ENCODE measurements at places on chromosomes 3 and 15. TPM values are rescaled to one million over a fixed set of nuclear protein-coding genes. Genes with fewer than 3 reads are reported as not detected.
A peak's percentile ranks its signal among the peaks of the same experiment; 100 is the strongest.

DNA sequence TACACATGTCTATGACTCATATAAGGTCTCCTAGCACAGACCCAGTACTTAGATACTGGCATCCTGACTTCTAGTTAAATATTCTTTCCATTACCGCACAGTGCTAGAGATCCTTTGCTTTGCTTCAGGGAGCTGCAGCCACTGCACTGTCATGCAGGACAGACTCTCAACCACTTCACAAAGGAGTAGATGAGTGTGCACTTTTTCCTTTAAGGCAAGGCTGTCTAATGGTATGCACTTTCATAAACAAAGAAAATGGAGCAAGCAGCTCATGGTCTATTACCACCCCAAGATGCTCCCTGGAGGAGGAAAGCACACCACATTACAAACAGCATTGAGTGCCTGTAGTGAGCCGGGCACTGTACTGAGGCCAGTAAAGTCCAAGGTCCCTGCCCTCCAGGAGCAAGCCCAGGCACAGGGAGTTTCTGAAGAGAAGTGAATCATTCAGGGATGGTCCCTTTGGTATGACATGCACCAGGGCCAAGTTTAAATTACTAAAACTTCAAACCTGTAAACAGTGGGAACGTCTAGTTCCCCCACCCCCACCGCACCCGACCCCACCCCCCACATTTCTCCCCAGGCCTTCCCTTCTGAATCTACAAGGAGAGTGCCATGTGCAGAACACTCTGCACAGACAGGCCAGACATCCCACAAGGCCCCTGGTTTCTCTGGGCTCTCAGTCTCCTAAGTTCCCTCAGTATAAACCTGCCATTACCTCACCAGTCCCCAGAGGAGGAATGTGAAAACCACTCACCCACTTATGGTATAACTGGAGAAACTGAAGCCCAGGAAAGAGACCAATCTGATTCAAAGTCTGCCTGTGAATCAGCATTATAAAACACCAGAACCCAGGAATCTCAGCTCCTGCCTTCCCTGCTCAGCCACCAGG, 107.8 kb upstream of the BCL6 start:
- DNase-seq, result no peak

DNA sequence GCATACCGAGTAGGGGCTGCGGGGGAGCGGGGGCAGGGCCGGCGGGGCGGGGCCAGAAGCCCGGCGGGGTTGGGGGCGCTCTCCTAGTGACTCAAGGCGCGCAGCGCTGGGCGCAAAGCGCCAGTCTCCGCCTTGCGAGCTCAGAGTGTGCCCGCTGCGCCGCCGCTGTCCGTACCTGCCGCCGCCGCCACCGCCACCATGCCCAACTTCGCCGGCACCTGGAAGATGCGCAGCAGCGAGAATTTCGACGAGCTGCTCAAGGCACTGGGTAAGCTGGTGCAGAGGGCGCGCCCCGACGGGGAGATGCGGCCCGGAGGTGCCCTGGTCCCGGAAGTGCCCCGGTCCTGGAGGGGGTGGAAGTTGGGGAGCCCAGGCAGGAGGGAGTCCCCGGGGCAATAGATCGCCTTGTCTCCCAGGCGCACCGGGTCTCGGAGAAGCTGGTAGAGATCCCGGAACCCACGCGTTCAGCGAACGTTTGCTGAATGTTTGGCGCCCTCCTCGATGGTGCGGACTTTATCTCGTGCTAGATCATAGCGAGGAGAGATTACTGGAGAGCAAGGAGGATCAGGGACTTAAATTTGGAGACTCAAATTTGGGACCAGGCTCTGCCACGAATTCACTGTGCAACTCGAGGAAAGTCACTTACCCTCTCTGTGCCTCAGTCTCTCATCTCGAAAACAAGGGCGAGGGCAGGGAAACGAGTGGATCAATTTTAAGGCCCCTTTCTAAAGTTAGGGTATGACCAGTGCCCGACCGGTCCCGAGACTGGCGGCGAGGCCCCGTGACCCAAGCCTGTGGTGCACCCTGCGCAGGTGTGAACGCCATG, at the start of gene CRABP1:
TSS of gene CRABP1 (plus strand) at position 123 of the 826 bp plus-strand sequence. CDS start at position 199, 76 bp downstream.
- DNase-seq, result no peak

DNA sequence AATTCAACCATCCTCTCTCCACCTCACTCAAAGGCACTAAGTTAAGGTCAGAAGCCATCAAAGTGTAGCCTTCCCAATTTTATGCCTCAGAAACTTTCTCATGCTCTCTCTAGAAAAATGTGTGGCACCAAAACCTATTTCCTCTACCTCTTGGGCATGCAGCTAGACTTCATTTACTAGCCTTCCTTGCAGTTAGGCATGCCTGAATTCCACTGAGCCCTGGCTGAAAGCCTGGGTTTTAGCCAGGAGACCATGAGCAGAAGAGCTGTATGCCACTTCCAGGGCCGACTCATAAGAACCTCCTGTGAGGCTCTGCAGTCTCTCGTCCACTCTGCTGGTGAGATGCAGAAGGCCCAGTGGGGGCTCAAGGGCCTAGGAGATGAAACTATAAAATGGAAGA, 145.0 kb downstream of the MYLK start:
- DNase-seq, result no peak

- DNase-seq, result no peak
These were observed 32.5 kb downstream of the IL17RD start for GRCh38 chr3:57132674-57133073.

GRCh38 chr3:170338690-170339340, 18.7 kb upstream of the SKIL start:
- DNase-seq, result no peak

GRCh38 chr3:99882436-99883137, 64.9 kb downstream of the CMSS1 start:
- no peak for DNase-seq

DNA sequence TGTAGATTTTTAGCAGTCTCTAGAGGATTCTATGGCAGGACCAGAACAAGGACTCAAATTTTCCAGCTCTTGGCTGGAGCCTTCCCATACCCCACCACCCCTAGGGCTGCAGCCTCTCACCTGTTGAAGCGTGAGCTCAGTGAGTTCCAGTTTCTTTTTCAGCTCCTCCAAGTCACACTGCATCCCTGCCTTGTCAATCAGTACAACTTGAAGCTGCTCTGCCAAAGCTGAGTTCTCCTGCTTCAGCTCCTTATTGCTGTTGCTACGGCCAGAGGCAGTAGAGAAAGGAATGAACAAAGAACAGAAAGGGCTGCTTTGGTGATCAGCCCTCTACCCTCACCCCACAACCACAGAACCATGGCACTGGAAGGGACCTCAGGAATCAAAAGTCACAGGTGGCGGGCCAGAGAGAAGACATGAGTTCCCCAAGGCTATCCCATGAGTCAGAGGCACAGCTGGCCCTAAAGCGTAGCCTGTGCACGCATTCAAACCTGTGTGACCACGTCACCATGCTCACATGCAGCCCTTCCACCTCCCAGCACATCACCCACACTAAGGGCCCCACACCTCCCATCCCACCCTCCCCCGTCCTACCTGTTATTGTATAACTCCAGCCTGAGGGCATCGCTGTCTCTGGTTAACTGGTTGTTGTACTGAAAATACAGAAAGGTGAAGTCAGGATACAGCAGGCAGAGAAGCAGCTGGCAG, 83.3 kb upstream of the C2CD4B start:
- peak; percentile 28 for DNase-seq

DNA sequence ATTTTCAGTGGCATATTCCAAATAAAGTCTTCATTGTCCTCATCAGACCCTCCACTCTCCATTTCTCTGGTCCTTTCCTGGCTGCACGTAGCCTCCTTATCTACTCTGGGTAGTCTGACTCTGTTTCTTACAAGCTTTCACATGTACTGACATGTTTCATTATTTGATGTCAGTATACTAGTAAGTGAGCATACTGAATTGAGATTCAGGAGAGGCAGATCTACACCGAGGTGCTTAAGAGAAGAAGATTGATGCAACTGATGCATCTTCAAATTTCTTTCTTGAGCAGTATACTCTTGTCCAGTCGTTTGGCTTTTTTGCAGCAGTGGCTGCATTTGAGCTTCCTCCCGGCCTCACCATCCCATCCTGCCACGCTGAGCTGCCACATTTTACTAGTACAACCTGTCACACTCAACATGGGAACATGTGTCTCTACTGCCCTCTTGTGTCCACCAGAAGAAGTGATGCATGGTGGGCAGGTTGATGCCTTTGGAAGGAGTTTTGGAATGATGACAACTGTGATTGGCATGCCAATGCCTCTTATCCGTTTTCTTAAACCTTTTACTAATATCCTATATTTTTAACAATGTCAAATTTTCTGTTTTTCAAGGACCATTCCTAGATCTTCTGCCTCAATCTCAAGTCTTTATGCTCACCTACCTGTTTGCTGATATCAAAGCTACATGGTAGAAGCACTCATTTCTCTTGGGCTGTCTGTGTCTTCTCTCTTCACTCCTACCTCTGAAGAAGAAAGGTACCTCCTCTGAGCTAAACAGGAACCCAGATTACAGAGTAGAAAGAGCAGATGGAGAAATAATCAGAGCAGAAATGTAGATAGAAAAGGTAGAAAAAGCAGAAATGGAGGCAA, 38.7 kb downstream of the GUCA1C start:
- peak; percentile 59 for DNase-seq

PRSS50 gene
- not detected for total RNA-seq

- no peak for DNase-seq
These were observed 24.3 kb upstream of the CAV3 start for GRCh38 chr3:8709287-8709686.

DNA sequence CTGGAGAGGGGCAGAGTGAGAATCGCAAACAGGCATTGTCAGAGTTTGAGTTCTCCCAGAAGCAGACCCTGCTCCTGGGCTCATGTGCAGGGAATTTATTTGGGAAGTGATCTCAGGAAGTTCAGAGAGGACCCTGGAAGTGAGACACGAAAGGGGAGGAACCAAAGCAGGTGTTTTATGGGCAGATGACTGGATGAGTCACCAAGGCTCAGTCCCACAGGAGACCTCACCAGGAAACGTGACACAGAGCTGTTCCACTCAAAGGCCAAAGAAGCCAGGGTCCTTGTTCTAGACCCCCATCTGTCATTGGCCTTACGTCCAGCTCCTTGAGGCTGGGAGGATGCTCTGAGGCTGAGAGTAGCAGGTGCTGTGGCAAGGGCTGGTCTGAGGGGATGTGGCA, 43.4 kb upstream of the SEC22A start:
- DNase-seq, result peak; percentile 6

DNA sequence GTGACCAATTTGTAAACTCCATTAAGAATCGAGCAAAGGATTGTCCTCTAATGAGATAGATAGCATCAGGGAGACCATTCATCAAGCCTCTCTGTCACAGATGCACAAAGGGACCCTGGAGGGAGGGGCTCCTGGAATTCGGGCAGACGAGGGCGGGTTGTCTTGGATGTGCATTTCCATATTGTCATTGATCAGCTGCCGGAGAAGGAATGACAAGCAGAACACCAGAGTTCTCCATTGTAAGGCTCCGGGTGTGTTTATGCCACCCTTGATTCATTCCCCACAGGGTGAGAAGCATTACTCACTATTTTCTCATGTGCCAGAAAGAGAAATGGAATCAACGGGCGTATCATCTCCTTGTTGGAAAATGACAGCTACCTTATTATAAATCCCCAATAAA, 167.5 kb downstream of the EBLN2 start:
- no peak for DNase-seq

DNA sequence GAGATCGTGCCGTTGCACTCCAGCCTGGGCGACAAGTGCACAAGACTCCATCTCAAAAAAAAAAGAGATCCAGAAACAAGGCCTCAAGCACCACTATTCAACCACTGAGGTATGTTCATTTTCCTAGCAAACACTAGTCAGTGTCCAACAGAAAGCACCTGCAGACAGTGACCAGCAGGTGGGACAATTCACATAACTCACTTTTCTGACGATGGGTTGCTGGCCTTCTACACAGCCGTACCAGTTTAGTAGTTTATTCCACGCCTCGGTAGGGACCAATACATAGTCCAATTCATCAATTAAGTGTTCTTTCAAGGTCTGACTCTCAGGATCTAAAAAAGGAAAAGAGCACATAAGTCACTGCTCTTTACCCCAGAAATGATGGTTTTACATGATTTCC, 12.4 kb downstream of the USP4 start:
- DNase-seq, result no peak

DNA sequence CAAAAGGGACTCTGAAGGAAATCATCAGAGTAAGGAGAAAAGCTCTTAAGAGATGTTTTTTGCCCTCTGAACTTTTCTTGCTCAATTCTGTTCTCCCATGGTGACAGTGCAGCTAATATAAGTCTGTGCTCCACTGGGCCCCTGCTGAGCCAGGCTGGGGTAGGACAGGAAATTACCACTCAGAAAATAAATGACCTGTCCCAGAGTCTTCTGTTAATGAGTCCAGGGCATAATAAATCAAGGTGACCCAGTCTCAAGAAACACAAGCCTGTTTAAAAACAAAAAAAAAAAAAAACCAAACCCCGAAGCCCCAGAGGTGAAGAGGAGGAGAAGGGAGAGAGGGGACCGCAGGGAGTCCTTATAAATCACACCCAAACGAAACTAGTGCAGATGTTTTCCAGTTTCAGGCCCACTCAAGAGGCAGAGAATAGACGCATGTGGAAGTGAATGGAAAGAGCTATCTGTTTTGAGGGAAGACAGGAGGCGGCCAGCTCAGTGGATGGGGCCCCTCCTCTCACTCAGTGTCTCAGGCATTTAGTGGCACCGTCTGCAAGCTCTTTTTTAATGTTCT, 59.8 kb upstream of the BOC start:
- no peak for DNase-seq

DNA sequence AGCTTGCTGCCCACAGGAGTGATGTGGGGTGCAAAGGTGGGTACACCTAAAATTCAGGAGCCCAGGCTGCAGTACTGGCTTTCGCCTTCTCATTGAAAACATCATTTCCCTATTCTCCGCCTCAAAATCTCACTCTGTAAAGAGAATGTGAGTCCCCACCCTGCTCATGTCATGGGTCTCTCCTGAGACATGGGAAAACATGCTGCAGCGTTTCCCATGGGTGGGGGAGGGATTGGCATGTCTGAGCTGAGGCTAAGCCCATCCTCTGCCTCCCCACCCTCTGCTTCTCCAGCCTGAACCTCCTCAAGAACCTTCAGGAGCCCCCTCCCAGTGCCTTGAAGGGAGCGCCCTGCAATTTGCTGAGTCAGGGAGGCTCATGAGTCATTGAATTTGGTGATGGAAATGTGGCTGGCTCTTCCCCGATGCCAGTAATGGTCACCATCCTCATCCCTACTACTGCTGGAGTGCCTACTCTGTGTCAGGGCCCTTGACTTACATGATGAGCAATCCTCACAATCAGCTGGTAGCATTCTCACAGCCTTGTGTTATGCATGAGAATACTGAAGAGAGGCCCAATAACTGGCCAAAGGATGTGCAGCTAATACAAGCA, 28.8 kb downstream of the WNT5A start:
- peak; percentile 38 for DNase-seq

IRAK2 gene
- total RNA-seq, result 5.9 TPM

DNA sequence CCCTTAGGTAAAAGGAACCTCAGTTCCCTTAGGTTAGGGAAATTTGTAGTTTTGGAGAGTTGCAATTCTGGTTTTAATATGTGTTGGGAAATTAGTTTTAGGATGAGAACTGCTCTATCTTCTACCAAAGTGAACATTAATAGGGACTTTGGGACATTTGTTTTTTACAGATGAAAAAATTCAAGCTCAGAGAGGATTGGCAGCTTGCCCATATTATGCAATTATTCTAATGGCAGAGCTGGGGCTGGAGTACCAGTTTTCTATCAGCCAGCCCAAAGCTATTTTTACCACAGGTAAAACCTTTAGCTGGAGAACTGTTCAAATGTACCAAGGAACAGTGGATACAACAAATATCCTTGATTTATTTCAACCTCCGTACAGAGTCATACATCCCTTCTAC, 127.0 kb downstream of the CPNE4 start:
- DNase-seq, result no peak

ROBO1 gene
- 25.9 TPM for total RNA-seq

GRCh38 chr3:71850654-71851053, 65.7 kb upstream of the PROK2 start:
- no peak for DNase-seq

GRCh38 chr15:73684581-73685455, 635 bp downstream of the CD276 start:
- DNase-seq, result peak; percentile 44
